Amniotic stem cell (primary cell): ENCODE measurements at places on chromosomes 13 and 19.

DNA sequence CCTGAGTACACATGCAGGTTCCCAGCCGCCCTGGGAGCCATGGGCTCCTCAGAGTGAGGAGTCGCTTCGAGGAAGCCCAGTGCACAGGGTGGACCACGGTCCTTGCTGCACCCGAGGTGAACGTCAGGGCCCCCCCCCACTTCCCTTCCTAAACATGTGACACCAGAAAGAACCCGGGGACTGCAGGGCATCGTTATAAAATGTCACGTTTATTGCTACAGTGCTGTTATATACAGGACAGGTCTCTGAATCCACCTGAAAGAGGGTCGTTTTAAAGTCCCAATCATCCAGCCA lies 3.8 kb upstream of the UQCR11 start:
- DNase-seq: no peak

- no peak for DNase-seq
These were observed 50.2 kb downstream of the RFX2 start for GRCh38 chr19:6059988-6060599.

GRCh38 chr19:29841559-29842367 lies 30.0 kb downstream of the CCNE1 start:
- DNase-seq: no peak

- no peak for DNase-seq
These were observed 351.7 kb upstream of the ARGLU1 start for GRCh38 chr13:106919638-106920037.

DNA sequence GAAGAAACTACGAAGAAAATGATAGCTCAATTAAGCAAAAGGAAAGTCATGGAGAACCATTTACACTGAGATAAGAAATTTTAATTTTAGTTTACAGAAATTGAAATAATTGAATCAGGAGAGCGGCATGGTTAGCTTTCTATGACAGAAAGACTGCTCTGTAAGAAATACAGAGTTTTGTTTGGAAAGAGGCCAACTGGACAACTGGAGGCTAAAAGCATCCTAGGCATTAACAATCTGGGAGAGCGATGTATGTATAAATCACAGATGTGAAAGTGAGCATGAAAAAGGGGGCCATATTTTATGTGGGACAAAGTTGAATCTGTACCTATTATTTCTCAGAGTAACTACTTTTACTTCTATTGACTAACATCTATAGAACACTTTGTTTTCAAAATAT lies 1608.8 kb upstream of the PCDH20 start:
- DNase-seq: no peak

DNA sequence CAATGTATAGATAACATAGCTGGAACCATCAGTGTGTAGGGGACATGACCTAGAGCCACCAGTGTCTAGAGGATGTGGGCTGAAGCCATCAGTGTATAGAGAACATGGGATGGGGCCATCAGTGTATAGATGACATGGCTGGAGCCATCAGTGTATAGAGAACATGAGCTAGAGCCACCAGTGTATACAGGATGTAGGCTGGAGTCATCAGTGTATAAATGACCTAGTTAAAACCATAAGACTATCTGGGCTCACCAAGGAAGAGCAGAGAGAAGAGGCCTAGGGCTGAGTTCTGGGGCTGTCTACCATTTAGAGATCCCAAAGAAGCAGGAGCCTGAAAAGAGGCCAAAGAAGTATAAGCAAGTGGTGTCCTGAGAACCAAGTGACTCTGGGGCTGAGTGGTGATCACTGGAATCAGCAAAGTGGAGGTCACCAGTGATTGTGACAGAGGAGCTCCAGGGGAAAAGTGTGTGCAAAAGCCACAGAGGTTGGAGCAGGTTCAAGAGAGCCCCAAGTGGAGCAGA lies 41.0 kb downstream of the RFX2 start:
- no peak for DNase-seq

GRCh38 chr13:100584896-100585295 lies 3.7 kb downstream of the GGACT start:
- DNase-seq: no peak

DNA sequence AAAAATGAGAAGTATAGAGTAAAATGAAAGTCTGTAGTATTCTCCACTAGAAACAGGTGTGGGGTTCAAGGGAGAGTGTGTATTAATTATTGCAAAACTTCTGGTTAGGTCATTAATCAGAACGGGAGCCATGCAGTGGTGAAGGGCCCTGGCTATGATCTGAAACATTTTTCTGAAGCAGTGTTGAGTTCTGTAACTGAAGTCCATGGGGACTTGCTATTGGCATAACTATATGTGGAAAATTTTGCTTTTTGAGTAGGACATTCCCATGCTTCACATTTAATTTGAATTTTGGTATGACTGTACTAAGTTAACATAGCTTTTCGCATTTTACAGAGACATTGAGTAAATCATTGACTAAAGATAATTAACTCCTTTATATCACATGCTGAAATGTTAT lies 67.5 kb downstream of the LRCH1 start:
- no peak for DNase-seq

DNA sequence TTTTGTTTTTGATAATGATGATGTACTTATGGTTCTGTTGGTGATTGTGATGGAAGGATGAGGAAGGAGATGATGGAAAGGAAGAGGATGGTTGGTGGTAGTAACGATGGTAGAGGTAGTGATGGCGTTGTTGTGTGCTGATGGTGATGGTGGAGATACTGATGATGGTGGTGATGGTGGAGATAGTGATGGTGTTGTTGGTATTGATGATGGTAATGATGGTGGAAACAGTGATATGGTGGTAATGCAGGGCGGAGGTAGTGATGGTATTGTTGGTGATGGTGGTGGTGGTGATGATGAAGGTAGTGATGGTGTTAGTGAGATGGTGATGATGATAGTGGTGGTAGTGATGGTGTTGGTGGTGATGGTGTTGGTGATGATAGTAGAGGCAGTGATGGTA lies 12.7 kb downstream of the CLEC17A start:
- no peak for DNase-seq

DNA sequence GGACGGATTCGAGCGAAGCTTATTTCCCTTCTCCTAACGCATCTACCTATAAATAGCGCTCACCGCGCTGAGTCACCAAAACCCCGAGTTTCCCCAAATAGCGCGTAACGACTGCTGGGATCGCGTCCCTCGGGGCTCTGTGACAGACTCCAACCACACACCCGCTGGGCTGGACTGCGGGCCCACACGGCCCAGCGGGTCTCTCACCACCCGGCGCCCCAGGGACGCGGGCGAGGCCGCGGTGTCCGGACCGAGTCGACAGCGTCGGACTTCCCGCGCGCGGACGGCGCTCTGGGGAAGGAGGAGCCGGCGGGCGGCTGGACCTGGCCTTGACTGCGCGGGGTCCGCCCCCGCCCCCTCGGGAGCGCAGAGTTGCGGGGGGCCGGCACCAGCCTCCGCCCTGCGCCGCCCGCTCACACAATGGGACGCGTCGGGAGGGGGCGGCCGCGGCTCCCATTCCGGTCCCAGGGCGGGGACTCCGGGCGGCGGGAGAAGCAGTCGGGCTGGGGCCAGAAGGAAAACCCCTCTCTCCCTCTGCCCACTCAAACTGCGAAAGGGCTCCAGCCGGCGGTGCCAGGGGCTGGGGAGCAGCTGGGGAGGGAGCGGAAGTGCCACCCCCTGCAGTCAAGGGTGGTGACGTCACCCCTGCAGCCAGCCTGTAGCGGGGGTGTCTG lies 108.8 kb downstream of the KCNRG start:
- DNase-seq: peak; percentile 89

- no peak for DNase-seq
These were observed 90.9 kb downstream of the NALCN start for GRCh38 chr13:101325423-101325822.

DNA sequence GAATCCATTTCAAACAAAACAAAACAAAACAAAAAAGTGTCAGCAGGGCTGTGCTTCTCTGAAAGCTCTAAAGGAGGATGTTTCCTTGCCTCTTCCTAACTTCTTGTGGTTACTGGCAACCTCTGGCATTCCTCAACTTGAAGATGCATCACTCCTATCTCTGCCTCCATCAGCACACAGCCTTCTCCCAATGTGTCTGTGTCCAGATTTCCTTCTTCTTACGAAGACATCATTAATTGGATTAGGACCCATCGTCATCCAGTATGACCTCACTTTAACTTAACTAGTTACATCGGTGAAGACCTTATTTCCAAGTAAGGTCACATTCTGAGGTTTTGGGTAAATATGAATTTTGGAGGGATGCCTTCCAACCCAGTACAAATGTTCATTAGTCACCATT lies 33.8 kb upstream of the GTF2F2 start:
- DNase-seq: no peak

GRCh38 chr19:18368504-18369222 lies 17.3 kb upstream of the GDF15 start:
- DNase-seq: no peak

- peak; percentile 87 for DNase-seq
These were observed 137.8 kb upstream of the TSC22D1 start for GRCh38 chr13:44713788-44714469.
